Psoas muscle (tissue), 8 donors: ENCODE measurements at places on chromosomes 7 and 10. TPM values are rescaled to one million over a fixed set of nuclear protein-coding genes. Genes with fewer than 3 reads are reported as not detected.

Gene FAM3C
- total RNA-seq: 18.5 TPM

Gene CPN1
- not detected for total RNA-seq

Gene HOXA10
- total RNA-seq: 0.81 TPM

Gene CLDN4
- 0.15 TPM for total RNA-seq

Gene CCDC172
- not detected for total RNA-seq

Gene PIP4K2A
- 6.4 TPM for total RNA-seq

Gene ORC5
- total RNA-seq: 9.2 TPM

Gene TAS2R5
- not detected for total RNA-seq

Gene CHST3
- total RNA-seq: 44.0 TPM

Gene HTR5A
- not detected for total RNA-seq

Gene SYT15B
- 0.36 TPM for total RNA-seq

Gene TBX20
- total RNA-seq: not detected

Gene ADAM22
- 0.42 TPM for total RNA-seq

Gene ASIC3
- total RNA-seq: 2.1 TPM

Gene TAS2R40
- total RNA-seq: not detected

Gene STEAP4
- total RNA-seq: 31.7 TPM

Gene ADCY1
- total RNA-seq: 2.2 TPM

Gene SUN3
- not detected for total RNA-seq

Gene CYP3A7
- total RNA-seq: not detected

Gene CTTNBP2
- total RNA-seq: 1.8 TPM

Gene NUTM2A
- 1.2 TPM for total RNA-seq

Gene TAS2R4
- total RNA-seq: 0.15 TPM

Gene BTBD16
- total RNA-seq: not detected

Gene HPS1
- total RNA-seq: 11.5 TPM

Gene SEPTIN14
- not detected for total RNA-seq

Gene SPDYE2B
- total RNA-seq: not detected

Gene TFPI2
- total RNA-seq: 7.5 TPM

Gene CNPY1
- not detected for total RNA-seq

Gene FZD1
- total RNA-seq: 2.3 TPM

Gene DHX32
- 32.1 TPM for total RNA-seq

Gene LIPN
- not detected for total RNA-seq

Gene ACSL5
- 4.5 TPM for total RNA-seq

Gene KLF14
- total RNA-seq: 2.2 TPM

Gene CAMK1D
- total RNA-seq: 0.47 TPM

Gene UNCX
- total RNA-seq: not detected

Gene CAV1
- 68.1 TPM for total RNA-seq

Gene OR2A42
- total RNA-seq: not detected

Gene BMPER
- 1.9 TPM for total RNA-seq

Gene NUTM2E
- total RNA-seq: not detected

Gene MACC1
- 0.04 TPM for total RNA-seq

Gene HECW1
- 1.0 TPM for total RNA-seq

Gene GPR15LG
- total RNA-seq: not detected

Gene HILPDA
- 1.9 TPM for total RNA-seq

Gene ZP3
- 0.96 TPM for total RNA-seq

Gene MLLT10
- 21.1 TPM for total RNA-seq

Gene NEUROG3
- not detected for total RNA-seq

Gene OPN4
- total RNA-seq: 0.17 TPM

Gene CPED1
- total RNA-seq: 12.0 TPM

Gene GIMAP6
- 10.3 TPM for total RNA-seq

Gene AMPH
- 2.1 TPM for total RNA-seq

Gene H2BK1
- total RNA-seq: not detected

Gene ABI1
- 33.8 TPM for total RNA-seq

Gene IDI2
- total RNA-seq: 155 TPM

Gene LEP
- total RNA-seq: 0.69 TPM

Gene STEAP2
- total RNA-seq: 1.4 TPM

Gene LIMK1
- 43.0 TPM for total RNA-seq

Gene SPDYE8
- not detected for total RNA-seq
